ENCODE measurements at places on chromosomes 12 and 14.
A peak's percentile ranks its signal among the peaks of the same experiment; 100 is the strongest.

DNA sequence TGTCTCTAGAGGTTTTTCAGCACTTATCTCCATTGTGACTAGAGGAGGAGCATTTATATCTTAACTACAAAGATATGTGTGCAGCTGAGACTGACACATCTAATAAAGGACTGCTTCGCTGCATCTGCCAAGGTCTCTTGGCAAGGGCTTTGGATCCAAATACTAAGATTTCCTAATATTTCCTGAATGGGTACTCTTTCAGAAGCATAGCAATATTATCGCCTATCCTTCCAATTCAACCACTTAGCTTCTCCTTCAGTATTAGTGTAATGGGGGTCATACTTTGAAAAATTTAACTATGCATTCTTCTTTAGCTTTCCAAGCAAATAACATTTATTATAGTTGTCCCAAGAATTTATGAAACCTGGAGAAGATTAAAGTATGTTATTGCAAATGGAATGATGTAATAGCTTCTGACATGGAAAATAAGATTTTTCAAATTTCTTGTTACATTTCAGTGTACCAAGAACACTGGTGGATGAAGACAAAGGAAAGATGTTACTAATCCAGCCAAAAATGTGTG is 243.0 kb upstream of the PDE3A start:
- no peak for DNase-seq

GRCh38 chr14:29264865-29265264 is 498.3 kb downstream of the FOXG1 start:
- DNase-seq: no peak

DNA sequence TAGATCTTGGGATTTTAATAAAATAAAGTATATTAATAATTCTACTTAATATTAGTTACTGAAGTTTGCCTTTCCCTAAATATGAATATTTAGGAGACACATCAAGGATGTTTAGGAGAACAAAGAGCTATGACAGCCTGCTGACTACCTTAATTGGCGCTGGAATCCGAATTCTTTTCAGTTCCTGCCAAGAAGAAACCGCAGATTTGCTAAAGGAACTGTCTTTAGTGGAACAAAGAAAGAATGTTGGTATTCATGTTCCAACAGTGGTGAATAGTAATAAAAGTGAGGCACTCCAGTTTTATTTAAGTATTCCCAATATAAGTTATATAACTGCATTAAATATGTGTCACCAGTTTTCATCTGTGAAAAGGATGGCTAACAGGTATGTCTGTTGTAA is 54.5 kb downstream of the MIS18BP1 start:
- no peak for DNase-seq

DNA sequence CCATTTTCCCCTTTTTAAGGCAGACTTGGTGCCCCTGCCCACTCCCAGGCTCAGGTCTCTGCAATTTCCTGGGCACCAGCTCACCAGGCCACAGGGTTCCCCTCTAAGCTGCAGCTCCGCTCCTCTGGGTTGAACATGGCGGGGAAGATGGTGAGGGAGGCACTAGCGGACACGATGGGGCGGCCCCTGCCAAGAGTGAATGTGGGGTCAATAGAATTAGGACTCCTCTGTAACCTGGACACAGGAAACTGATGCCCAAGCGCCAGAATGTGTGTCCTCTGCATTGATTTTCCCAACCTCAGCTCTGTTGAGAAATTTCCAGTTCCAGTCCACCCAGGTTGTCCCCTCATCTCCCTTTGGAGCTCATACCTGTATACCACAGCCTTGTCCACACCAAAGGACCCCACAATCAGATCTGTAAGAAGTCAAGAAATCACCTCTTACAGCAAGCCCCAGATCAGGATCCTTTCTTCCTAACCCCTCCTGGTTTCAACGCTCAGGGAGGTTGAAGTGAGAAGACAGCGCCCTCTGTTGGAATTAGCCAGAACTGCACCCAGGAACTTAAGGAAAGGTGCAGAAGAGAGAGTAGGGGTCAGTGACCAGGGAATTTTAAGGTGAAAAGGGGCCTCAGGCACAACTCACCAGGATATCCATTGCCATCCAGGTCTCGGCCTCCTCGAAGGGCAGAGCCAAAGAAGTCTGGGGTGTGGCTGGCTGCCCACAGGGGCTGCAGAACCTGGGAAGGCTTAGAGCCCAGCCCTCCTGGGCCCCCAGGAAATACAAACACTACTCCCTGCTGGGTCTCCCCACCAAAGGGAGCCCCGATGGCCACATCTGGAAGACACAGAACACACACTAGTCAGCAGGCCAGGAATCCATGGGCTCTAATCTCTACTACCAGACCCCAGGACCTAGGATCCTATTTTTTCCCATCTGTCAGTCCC is 14.7 kb downstream of the ITGA5 start:
- DNase-seq: peak; percentile 86

DNA sequence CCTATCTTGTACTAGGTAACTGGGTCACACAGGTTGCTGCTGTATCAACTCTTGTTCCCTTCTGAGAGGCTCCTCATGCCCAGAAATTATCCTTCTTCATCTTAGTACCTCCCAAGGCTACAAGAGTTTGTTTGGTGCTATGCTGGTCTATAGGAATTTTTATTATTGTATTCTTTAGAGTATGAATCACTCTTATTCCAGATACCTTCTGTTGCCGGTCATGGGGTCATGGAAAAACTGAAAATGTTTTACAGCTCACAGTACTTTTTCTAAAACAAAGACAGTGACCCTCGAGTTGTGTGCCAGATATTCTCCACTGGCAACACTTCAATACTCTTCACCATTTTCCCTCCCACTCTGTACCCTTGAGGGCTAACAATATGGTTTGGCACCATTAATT is 1598.0 kb upstream of the TMEM132C start:
- no peak for DNase-seq

GRCh38 chr12:19458733-19459132 is 19.4 kb downstream of the AEBP2 start:
- DNase-seq: no peak

- no peak for DNase-seq
Measured at GRCh38 chr14:94897082-94897481, 127.2 kb upstream of the GSC start.

GRCh38 chr12:7221486-7221885 is 32.0 kb downstream of the PEX5 start:
- no peak for DNase-seq

DNA sequence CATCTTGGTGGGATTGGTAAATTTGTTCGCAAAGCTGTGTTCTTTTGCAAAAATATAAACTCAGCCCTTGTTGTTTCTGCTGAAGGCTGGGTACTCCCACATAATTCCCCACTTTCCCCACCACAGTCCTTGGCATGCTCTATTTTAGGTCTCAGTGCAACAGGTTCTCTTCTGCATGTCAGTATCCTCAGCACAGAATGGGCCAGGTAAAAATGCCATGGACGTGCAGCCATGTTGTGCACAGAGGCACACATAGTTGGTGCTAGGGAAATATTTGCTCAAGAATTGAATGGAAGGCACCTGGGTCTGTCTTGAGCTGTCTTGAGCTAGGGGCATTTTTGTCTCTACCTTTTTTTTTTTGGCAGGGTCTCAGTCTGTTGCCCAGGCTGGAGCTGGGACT is 87.8 kb upstream of the LHX5 start:
- DNase-seq: no peak

DNA sequence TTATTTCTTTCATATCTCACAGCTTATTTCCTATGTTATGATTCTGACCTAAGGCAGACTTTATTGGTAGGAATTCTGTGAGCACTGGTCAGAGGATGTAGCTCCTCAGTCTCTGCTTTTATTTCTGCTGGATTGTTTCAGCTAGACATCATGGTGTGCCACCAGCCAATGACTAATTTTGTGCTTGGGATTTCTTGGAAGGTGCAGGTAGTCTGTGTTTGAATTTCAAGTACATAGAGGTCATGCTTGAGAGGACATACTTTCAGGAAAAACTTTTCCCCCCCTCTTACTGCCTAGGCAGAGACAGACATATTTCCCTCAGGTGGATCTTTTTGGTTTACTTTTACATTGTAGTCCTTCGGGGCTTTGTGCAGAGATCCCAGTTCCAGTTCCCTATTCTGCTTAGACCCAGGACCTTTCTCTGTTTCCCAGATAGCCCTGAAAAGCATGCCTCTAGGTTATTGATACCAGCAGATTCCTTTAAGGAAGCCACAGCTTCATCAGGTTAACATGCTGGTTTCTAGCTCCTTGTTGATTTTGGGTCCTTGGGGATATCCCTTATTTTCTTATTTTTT is 28.6 kb downstream of the BRMS1L start:
- no peak for DNase-seq

GRCh38 chr12:59282999-59283398 is 312.8 kb upstream of the SLC16A7 start:
- DNase-seq: no peak

DNA sequence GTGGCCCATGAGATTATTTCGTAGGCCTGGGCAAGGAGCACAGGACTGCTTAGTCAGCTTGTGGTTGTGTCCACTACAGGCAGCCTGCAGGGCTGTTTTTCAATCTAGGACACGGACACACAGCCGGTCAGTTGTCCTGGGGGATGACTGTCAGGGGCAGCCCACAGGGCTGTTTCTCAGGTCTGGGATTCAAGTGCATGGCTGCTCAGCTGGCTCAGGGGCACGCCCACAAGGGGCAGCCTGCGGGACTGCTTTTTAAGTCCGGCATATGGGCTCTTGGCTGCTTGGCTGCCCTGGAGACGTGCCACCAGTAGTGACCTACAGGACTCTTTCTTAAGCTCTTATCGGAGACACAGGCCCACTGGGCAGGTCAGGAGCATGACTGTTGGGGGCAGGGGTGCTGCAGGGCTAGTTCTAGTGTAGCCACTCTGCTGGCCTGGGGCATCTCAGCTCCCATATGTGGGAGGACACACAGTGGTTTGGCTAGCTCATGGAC is 26.6 kb upstream of the GTF2A1 start:
- no peak for DNase-seq

DNA sequence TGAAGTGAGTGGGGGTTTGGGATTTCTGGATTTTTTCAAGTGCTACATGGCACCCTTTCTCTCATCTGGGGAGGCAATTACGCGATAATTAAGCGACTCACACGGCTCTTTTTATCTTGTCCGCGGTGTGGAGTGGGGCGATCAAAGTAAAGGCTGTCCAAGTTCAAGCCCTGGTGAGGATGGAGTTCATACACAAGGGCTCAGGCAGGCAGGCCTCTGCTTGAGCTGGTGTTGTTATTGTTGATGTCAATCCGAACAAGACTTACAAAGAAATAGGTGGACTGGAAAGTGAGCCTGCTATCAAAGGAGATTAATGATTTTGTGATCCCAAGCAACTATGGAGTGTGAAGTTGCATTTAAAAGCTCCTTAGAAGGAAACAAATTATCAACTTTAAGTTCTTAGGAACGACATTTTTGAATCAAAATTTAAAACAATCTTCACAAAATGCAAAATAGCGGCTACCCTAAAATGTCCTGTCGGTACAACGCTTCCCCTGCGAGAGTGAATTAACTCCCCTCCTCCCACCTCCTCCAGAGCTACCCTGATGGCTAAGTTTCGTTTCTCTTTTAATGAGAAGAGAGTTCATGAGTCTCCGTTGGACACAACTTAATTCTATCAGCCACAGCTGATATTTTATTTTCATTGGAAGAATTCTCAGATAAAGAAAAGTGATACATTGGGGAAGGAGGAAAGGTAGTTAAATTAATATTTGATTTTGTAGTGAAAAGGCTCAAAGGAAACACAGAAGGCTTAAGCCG is 5.9 kb downstream of the FOXA1 start:
- DNase-seq: no peak
